GM12891 (cell line): ENCODE measurements at places on chromosomes 11 and 22.

- no peak for DNase-seq
These were observed 7.9 kb upstream of the ETS1 start for GRCh38 chr11:128595221-128595620.

- no peak for DNase-seq
These were observed 907 bp downstream of the MCHR1 start for GRCh38 chr22:40679964-40680818.

- DNase-seq: peak; percentile 17
These were observed 16.4 kb downstream of the PRR33 start for GRCh38 chr11:1875093-1875850.

- no peak for DNase-seq
These were observed 39.5 kb downstream of the COPB1 start for GRCh38 chr11:14460147-14460546.

- no peak for DNase-seq
These were observed 20.4 kb downstream of the CDPF1 start for GRCh38 chr22:46229701-46230100.

- no peak for DNase-seq
These were observed 121.0 kb downstream of the LUZP2 start for GRCh38 chr11:24617856-24618255.
